Endodermal cell (in vitro differentiated cells): ENCODE measurements at places on chromosomes 1 and 21. TPM values are rescaled to one million over a fixed set of nuclear protein-coding genes. Genes with fewer than 3 reads are reported as not detected.

DNA sequence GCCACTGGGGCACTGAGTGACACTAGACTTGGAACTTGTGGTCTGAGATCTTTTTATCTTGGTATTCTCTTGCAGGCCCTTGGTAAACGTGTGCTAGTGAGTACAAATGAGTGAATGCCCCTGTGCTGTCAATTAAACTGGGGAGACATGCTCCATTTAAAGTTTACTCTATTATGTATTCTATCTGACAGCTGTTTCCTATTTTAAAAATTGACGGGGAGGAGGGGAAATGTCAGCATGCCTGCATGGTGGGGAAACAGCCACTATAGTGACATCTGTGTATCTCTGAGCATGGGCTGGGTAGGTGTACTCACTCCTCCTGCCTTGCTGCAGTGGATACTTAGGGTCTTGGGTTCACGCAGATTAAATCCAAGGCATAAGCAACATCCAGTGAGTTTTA, 59.0 kb upstream of the IKBKE start:
- no peak for DNase-seq

GRCh38 chr1:175597969-175598765, 145.2 kb downstream of the TNR start:
- no peak for DNase-seq

Gene DCLRE1B
- total RNA-seq, result 7.4 and 9.5 TPM in 2 replicates

DNA sequence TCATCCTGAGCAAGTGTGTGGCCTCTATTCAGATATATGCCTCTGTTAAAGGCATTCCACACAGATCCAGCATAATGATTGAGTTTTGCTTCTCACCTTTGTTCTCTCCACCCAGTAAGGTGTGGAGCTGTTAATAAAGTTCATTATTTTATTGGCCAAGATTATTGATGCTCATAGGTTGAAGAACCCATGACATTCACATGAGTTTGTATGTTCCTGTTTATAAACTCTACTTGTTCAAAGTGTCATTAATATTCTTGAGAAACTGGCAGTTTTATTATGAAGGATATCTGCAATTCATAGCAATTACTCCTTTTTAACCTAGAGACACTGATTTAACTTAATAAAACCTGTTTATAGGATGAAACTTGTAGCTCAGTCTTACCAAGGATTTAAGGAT, 22.0 kb downstream of the IVNS1ABP start:
- DNase-seq, result no peak

- no peak for DNase-seq
Measured at GRCh38 chr1:35112668-35113067, 33.5 kb downstream of the ZMYM1 start.

GRCh38 chr1:59154401-59154800, 142.5 kb upstream of the FGGY start:
- DNase-seq, result no peak

- DNase-seq, result no peak
Measured at GRCh38 chr21:41227357-41228005, 59.5 kb downstream of the BACE2 start.

Gene PTPRF
- total RNA-seq, result 193 and 203 TPM in 2 replicates

Gene OR2T33
- 0.36 TPM in 1 of 3 replicates, not detected in the others for total RNA-seq

DNA sequence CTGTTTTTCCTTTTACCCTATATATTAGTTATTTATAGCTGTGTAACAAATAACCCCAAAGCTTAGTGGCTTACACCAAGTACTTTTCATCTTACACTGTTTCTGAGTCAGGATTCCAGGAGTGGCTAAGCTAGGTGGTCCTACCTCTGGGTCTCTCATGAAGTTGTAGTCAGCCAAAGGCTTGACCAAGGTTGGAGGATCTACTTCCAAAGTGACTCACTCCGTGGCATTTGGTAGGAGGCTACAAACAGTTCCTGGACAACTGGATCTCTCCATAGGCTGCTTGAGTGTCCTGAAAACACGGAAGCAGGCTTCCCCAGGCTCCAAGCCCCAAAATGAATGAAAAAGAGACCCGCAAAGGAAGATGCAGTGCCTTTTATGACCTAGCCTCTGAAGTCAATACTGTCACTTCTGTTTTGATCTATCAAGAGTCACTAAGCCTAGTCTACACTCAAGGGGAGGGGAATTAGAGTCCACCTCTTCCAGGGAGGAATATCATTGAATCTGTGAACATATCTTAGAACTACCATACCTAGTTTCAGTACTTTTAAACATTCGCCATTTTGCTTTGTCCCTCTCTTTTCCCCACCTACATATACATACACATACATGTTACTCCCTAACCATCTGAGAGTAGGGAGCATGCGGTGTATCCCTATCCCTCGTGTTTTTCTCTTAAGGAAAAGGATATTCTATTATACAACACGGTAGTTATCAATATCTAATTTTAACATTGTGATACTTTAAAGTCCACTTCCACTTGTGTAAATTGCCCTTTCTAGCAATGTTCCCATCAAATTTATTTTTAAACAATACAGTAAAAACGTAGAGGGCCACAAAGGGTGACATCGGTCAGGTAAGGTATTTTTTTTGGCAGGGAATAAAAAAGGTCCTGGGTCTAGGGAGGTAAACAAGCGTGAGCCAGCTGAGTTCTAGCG, 67.2 kb downstream of the SLC35A3 start:
- peak; percentile 62 for DNase-seq

- no peak for DNase-seq
Measured at GRCh38 chr1:228064741-228065542, 17.6 kb upstream of the ARF1 start.

GRCh38 chr21:35479065-35479448, 430.0 kb upstream of the RUNX1 start:
- DNase-seq, result no peak

Gene PDZK1IP1
- total RNA-seq, result not detected in 2 replicates

DNA sequence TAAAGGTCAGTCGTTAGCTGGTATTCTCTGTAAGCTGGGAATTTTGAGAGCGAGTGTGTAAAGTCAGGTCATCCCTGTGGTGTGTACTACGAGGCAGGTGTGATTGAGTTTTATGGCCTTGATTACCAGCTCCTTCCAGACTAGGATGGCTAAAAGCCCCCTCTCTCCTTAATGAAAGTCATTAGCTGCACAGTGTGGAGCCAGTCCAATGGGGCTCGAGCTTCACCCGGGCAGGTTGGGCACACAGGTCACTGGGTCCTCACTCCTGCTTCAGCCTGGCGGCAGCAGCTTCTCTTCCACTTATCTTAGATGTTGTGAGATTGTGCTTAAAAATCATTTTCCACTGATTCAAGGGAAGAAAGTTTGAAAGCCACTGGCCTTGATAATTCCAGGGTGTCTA, 3.0 kb downstream of the DMRTB1 start:
- DNase-seq, result peak; percentile 36

DNA sequence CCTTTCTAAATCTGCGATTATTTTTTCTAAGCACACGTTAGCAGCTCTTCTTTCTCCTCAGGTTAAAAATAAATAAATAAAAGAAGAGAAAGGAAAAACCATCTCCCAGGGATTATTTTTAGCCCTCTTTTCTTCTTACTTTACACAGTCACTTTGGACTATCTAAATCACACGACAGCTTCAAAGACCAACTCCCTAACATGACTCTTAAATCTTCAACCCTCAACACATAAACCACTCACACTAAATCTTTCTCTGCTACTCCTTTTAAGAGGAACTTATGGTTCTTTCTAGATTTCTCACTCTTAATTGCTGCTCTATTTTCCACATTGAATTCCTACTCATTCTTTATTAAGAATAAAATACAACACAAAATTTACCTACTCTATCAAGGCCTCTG, 1095.0 kb upstream of the B3GALT2 start:
- DNase-seq, result no peak

DNA sequence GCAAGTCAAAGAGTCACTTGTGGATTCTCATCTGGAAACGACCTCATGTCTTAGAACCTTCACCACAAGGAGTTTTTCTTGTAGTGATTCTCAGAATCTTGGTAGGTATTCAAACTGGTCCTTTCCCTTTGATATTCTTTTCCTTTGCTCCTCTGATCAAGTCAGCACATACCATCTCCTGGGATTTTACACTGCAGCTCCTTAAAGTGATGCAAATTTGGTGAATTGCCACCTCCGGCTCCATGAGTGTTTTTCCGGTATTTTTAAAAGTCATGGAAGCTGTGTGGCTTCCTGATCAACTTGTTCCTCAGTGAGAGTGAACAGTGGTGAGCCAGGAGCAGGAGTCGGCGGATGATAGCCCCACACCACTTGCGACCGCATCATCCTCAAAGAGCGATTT, 182.1 kb upstream of the DAB1 start:
- peak; percentile 57 for DNase-seq

- DNase-seq, result no peak
Measured at GRCh38 chr21:25342816-25343215, 264.5 kb downstream of the MRPL39 start.

DNA sequence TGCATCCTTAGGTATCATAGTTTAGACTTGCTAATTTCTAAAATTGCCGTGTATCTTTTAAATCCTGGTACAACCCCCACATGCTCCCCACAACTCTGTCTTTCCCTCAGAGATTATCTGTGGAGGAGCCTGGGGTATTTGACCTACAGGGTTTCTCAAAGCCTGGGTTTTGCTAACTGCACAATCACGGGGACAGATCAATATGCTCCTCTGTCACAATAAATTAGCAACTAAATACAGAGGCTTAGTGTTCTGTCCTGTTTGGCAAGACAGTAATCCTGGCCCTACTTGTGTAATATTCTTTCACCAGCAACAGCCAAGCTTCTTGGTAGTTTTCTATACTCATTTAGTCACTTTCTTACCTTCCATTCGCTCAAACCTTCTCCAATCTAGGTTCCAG, 8.5 kb downstream of the ECHDC2 start:
- DNase-seq, result no peak

- no peak for DNase-seq
Measured at GRCh38 chr21:21238629-21239400, 240.6 kb downstream of the NCAM2 start.

GRCh38 chr1:151519667-151520066, 8.5 kb downstream of the CGN start:
- no peak for DNase-seq

GRCh38 chr21:38858026-38858811, 52.5 kb downstream of the ETS2 start:
- DNase-seq, result no peak

GRCh38 chr21:40833184-40833583, 13.8 kb downstream of the DSCAM start:
- no peak for DNase-seq

- no peak for DNase-seq
Measured at GRCh38 chr1:104315823-104316222, 566.1 kb downstream of the AMY1C start.

GRCh38 chr1:183318433-183318832, 99.7 kb downstream of the NMNAT2 start:
- DNase-seq, result peak; percentile 85

GRCh38 chr1:160748878-160749269, 9.8 kb downstream of the SLAMF7 start:
- no peak for DNase-seq

Gene CFHR1
- total RNA-seq, result not detected in 2 replicates

DNA sequence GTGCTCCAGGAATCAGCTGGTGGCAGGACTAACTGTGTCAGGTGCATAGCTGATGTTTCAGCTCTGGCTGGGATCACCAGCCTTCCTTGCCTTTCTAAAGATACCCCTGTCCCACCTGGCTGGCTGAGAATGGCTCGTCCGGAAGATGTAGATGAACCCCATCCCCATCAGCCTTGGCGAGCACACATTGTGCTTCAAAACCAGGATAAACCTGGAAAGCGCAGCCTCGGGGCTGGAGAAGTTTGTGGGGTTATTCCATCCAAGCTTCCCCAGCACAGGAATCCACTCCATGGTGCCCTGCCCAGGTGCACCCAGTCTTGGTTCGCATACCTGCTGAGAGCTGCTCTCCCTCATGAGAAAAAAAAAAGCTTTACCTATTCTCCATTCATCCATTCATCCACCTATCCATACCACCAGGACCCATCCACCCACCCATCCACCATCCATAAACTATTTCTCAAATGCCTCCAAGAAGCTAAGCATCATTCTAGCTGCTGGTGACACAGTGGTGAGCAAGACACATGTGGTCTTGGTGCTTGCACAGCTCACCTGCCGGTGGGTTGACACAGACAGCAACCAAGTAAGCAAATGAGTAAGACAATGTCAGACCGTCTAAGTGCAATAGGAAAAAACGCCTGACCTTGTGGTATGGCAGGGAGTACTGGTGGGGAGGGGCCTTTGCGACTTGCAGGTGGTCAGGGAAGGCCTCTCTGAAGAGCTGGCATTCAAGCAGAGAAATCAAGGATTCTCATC, 94.0 kb downstream of the DMRTB1 start:
- no peak for DNase-seq

GRCh38 chr1:43217747-43218146, 45.6 kb downstream of the CFAP57 start:
- DNase-seq, result no peak

GRCh38 chr21:32587120-32587519, 1.8 kb upstream of the TCP10L start:
- DNase-seq, result no peak
